ENCODE measurements at places on chromosomes 11 and 22.

GRCh38 chr22:26828311-26828710 is 170.9 kb downstream of the MIAT start:
- no peak for DNase-seq

GRCh38 chr11:36016263-36016662 is 72.4 kb downstream of the LDLRAD3 start:
- DNase-seq, result no peak

GRCh38 chr11:69699213-69699612 is 4.6 kb downstream of the FGF19 start:
- DNase-seq, result peak; percentile 62

- DNase-seq, result no peak
Observed at GRCh38 chr11:19316434-19316833, 75.7 kb upstream of the E2F8 start.

GRCh38 chr11:114556135-114556534 is 3.5 kb downstream of the NXPE1 start:
- peak; percentile 1 for DNase-seq

DNA sequence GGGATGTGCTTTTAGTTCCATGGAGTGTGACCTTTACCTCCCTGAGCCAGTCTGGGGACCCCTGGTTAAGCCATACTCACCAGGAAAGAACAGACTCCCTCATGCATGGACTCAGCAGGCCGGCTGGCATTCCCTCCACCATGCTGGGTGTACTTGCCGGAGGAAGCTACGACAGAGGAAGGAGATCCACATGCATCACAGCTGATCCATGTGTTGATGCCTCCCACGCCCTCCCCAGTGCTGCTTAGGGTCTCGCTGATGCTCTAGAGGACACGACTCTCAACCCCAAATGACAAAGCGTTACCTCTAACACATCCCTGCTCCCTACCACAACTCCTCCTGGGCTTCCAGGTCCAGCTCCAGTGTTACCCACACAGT is 39.8 kb downstream of the GAB4 start:
- no peak for DNase-seq

DNA sequence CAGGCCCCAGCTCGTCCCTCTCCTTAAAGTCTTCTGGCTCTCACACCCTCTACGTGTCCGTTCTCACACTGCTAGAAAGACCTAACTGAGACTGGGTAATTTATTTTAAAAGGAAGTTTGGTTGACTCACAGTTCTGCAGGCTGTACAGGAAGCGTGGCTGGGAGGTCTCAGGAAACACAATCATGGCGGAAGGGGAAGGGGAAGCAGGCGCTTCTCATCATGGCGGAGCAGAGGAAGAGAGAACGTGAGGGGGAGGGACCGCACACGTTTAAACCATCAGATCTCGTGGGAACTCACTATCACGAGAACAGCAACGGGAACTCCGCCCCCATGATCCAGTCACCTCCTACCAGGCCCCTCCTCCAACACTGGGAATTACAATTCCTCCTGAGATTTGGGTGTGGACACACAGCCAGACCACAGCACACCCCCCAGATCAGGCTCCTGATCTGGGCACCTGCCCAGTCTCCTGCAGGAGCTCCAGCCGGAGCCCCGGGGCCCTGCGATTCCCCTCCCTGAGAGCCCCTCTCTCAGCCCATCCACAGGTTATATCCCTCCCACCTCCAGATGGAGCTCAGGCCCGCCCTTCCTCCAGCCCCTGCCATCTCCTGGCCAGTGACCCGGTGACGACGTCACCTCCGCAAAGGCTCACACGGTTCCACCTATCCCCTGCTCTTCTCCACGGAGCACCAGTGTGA is 170.2 kb downstream of the BRD1 start:
- DNase-seq, result no peak

DNA sequence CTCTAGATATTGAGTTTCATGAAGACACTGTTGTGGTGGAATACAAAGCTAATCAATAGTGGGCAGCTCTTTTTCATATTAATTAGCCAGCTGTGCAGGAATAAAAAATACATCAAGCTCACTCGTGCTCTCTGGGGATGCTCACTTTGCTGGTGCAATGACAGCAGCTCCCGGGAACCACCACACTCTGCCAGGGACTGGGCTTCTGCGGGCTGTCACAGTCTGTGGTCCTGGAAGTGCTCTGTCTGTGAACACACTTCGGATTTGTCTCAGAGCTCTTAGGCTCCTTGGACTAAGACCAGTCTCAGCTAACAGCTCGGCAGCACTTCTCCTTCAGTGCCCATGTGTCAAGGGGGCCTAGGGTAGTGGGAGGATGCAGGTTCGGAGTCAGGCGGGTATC is 393.5 kb downstream of the TENM4 start:
- DNase-seq, result peak; percentile 70

DNA sequence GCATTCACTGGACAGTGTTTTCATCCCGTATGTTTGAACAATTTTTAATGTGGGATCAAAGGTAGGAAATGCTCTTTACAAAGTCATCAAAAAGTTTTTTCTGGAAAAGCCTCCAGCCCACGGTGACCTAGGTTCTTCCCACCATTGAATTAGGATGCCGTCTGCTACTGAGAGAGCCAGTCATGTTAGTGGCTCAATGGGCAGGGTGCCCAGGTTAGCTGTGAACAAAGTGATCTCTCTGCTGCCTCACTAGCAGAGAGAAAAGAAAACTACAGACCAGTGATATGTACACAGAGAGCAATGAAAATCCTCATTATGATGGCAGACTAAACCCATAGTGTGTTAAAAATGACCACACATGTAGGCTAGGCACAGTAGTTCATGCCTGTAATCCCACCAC is 32.4 kb downstream of the KCNQ1 start:
- no peak for DNase-seq

GRCh38 chr11:61803889-61804647 is 11.4 kb downstream of the FEN1 start:
- DNase-seq, result no peak

GRCh38 chr11:11075515-11076171 is 217.8 kb upstream of the ZBED5 start:
- peak; percentile 16 for DNase-seq

DNA sequence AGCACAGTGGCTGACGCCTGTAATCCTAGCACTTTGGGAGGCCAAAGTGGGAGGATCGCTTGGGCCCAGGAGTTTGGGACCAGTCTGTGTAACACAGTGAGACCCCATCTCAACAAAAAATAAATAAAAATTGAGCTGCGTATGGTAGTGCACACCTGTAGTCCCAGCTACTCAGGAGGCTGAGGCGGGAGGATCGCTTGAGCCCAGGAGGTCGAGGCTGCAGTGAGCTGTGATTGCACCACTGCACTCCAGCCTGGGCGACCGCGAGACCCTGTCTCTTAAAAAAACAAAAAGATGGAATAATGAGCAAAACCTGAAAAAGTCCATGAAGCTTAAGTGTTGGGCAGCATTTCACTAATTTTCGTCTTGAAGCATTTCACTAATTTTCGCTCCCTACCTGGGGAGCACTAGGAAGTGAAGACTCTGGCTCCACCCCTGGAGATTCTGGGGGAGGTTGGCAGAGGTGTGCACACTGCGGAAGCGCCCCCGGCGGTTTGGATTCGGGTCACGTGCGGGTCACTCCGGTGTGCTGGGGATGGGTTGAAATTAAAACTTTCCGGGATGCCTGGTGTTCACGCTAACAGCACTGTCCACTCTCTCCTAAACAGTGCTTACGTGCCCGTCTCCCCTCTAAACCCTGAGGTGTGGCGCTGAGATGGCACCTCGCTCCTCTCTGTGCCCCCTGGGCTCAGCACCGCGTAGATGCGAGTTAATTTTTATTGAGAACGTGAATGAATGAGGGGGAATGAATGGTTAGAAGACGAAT is 906 bp upstream of the NAA40 start:
- no peak for DNase-seq

- no peak for DNase-seq
Observed at GRCh38 chr11:13008061-13008435, 1.1 kb upstream of the RASSF10 start.

GRCh38 chr11:130418756-130419155 is 9.7 kb downstream of the ADAMTS8 start:
- DNase-seq, result no peak

- DNase-seq, result peak; percentile 74
Observed at GRCh38 chr11:58059007-58059350, 28.2 kb downstream of the OR6Q1 start.

GRCh38 chr11:92852229-92852628 is 117.2 kb upstream of the MTNR1B start:
- no peak for DNase-seq

- DNase-seq, result no peak
Observed at GRCh38 chr11:129937592-129938238, 42.3 kb upstream of the NFRKB start.

DNA sequence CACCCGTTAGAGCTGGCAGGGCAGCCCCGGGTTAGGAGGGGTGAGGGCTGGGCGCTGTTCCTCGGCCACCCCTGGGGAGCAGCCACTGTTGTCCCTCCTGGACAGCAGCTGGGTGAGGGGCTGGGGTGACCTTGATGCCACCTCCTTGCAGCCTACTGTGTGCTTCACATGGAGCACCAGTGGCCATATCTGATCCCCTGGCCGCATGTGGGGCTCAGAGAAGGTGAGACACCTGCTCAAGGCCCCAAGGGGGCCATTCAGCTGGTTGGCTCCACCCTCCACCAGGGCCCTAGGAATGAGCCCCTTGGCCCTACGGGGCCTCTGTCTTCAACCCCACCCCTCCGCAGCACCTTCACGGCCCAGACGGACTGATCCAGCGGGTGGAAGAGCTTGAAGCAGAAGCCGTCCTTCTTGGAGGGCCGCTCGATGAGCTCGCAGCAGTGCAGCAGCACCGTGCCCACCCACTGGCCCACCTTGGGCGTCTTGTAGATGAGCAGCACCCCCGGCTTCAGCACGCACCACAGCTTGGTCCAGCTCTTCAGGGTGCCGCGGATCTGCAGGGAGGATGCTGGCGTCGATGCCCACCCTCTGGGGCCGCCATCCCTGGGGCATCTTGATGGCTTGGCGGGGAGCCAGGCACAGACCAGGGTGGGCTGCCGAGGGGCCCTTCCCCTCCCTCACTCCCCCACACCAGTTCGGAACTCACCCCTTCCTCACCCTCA is 44.9 kb downstream of the OSBPL5 start:
- DNase-seq, result no peak

DNA sequence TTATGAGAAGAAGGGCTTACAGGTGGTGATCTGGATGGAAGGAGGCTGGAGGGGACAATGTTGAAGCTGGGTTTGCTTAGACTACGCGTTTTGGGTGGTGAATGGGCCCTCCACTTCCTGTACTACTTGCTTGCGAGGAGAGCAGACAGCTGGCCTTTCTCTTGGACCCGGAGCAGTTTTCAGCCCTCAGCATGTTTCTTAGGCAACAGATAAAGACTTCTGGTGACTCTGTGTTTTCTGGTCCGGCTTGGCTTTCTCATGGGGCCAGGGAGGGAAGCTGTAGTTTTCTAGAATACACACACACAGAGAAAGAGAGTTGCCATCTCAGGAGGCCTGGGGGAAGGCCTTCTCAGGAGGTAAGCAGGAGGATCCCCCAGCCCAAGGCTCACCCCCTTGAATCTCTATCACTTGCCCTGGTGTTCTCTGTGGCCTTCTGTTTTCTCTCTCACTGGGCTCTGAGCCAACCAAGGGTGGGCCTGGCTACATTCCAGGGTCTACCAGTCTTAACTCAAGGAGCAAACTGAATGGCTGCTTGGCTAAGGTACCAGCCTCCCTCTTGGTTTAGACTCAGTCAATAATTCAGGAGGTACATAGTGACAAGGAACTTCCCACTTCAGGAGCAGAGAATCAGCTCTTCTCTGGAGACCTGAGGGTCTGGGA is 2.4 kb downstream of the CCS start:
- DNase-seq, result no peak

- peak; percentile 24 for DNase-seq
Observed at GRCh38 chr11:19493446-19494213, 219.0 kb upstream of the NAV2 start.

DNA sequence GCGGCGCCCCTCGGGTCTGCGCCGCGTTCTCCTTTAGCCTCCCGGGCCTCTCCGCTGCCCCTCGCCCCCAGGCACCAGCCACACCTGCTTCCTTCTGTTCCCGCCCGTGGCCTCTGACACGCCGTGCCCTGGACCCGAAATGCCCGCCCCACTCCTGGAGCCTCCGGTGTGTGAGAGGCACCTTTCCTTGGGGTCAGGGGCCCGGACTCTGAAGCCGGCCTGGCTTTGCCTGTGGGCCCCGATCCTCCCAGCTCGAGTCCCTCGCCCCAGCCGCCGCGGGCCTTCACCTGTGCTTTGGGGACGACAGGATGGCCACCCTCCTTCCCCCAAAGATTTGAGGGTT is 661 bp upstream of the CDPF1 start:
- no peak for DNase-seq

GRCh38 chr11:33706546-33706945 is 5.9 kb upstream of the C11orf91 start:
- DNase-seq, result no peak

DNA sequence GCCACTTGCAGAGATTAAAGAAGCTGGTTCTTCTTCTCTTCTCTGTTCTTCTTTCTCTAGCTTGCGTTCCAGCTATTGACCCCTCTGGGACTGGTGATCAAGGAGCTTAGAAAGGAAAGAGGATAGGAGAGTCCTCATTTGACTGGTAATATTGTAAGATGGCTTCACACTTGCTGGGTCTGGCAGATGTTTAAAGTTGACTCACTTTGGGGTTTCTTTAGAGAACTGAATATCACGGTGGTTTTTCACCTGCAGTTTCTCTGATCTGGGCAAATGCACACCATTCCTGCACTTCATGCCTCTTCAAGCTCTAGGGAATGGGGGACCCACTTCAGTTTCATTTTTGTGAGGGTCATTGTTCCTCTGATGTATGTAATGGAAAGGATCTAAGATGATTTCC is 41.8 kb upstream of the DEUP1 start:
- no peak for DNase-seq

All from eye (tissue), 1 donor.